ENCODE measurements at places on chromosomes 11 and 22.

- no peak for DNase-seq
Observed at GRCh38 chr11:76574879-76575278, 95.7 kb downstream of the LRRC32 start.

GRCh38 chr22:32815943-32816342 lies 14.4 kb downstream of the TIMP3 start:
- no peak for DNase-seq

DNA sequence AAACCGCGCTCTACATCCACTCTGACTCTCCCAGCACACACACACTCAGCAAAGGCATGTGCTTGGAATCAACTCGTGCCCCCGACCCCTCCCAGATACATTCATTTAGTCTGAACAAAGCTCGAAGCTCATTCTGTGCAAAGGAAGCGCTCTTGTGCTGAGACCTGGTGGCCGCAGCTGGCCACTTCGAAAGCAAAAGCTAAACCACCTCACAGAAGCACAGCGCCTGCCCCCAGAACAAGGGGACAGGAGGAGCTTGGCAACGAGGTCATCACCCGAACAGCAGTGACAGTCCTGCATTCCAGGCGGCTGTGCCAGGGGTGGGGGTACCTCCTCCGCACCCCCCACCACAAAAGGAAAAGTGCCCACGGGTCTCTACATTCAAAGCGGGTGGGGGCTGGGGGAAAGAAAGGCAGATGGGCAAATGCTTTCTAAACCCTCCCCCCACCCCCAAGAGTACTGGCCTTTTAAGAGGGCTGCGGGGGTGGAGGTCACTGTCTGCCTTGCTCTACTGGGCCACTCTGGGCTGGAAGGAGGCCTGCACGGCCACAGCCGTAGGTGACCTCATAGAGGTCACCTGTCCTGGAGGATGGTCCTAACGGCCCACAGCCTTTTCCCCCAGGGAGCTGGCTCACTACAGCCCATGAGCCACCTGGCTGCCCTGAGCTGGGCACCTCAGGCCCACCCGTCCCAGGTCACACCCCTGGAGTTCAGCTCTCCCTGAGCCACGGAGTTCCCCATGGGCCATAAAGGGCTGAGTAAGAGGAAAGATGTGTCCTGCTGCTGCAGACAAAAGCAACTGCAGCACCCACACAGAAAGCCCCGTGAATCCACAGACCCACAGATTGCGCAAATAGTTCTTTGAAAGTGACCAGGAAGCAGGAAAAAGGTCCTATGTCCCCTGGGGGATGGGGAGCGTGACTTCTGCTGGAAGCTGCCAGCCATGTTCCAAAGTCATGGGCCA lies 21.3 kb downstream of the CBX7 start:
- no peak for DNase-seq

DNA sequence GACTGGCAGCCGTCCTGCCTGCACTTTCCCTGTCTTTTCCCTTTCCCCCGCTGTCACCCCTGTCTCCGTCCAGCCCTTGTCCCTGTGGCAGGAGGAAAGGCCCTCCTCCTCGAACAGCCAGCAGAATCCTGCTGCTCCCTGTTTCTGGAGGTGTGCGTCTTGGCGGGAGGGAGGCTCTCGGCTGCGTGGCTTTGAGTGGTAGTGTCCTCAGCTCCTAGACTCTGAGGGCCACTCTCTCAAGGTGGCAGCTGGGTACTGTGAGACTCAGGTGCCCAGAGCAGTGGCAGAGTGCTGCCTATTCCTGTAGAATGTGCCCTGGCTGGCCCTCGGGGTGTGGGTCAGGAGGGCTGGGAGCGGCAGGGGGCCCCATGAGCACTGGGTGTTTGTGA lies 9.1 kb upstream of the RANBP1 start:
- DNase-seq, result no peak

DNA sequence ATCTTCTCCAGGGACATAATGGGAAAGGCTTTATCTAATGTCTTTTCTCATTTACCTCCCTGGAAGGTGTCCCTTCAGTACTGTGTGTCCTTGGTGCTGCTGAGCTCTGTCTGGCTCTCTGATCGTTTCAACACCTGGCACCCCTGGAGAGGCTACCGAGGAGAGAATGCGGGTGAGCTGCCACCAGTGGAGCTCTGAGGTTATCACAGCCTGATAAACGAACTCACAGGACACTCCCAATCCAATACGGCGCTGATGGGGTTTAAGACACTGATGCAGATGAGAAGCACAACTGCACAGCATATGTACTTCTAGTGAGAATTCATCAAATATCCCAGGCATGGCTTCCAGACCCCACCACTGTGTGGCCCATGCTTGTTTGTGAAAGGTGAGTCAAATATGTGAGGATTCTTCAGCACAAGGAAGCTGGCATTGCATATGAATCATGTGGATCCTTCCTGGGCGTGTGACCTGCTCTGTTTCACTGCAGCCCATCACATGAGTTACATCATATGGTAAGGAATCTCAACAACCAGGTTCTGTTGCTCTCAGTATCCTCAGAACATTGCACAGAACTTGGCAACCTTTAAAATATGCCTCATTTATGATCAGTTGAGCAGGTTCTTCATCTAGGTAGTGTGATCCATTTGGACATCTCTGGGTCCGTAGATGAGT lies 34.8 kb upstream of the VWA5A start:
- no peak for DNase-seq
